ENCODE measurements at places on chromosomes 2 and 18.
A peak's percentile ranks its signal among the peaks of the same experiment; 100 is the strongest.

DNA sequence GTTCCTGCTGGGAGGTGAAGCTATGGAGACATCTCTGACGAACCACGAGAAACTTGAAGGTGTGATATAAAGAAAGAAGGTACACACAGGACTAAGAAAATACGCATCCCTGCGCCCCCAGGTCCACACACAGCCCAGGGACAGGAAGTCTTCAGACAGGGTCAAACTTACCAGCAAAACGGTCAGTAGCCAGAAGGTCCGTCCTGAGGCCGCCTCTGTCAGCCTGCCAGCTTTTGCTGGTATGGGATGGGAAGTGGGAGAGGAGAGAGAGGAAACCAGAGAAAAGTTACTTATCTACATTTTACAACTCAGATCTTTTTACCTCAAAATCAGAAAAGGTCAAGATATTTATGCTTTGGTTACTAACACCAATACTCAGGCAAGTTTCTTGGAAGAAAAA lies 47.2 kb downstream of the HDLBP start:
- DNase-seq = no peak

GRCh38 chr2:51976623-51977022 lies 944.7 kb upstream of the NRXN1 start:
- DNase-seq = no peak

DNA sequence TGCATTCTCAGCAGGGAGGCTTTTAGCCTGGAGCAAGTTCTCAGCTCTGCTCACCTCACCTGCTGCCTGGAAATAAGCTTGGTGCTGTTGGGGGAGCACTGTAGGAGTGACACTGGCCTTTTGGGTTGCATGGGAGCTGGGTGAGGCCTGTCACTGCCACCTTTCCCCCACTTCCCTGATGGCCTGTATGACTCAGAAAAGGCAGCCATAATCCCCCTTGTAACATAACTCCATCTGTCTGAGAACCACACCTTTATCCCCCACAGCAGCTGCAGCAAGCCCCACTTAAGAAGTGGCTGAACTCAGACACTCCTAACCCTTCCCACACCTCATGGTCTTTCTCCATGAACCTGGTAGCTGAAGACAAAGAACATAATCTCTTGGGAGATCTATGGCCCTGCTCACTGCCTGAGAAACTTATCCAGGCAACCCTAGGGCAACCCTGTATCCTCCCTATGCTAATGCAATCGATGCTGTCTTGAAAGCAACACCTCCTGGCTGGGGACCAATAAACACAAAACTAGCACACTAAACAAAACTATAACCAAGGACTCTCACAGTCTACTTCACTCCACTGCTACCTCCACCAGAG lies 258.9 kb upstream of the OSR1 start:
- DNase-seq = peak; percentile 57

GRCh38 chr2:134679294-134679693 lies 39.5 kb downstream of the TMEM163 start:
- no peak for DNase-seq

DNA sequence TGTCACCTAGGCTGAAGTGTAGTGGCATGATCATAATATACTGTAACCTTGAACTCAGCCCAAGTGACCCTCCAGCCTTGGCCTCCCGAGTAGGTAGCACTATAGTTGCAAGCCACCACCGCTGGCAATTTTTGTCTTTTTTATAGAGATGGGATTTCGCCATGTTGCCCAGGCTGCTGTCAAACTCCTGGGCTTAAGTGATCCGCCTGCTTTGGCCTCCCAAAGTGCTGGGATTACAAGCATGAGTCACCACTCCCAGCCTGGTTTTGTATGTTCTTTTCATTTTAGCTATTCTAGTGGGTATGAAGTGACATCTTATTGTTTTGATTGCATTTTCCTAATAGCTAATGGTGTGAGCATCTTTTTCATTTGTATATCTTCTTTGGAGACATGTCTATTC lies 11.3 kb upstream of the EXOC6B start:
- no peak for DNase-seq

DNA sequence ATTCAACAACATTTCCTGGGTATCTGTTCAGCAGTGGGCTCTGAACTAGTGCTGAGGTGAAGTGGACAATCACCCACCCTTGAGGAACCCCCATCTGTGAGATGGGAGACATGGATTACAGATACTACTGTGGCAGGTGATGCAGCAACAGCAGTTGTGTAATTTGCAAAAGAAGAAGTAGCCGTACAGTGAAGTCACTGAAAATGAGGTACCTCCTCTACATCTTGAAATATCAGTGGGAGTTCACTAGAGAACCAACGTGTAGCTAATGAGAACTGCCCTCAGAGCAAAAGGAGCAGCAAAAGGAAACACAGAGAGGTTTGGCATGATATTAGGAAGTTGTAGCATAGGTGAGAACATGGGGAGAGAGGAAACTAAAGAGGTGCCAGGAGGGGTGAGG lies 41.3 kb downstream of the VSNL1 start:
- DNase-seq = no peak

DNA sequence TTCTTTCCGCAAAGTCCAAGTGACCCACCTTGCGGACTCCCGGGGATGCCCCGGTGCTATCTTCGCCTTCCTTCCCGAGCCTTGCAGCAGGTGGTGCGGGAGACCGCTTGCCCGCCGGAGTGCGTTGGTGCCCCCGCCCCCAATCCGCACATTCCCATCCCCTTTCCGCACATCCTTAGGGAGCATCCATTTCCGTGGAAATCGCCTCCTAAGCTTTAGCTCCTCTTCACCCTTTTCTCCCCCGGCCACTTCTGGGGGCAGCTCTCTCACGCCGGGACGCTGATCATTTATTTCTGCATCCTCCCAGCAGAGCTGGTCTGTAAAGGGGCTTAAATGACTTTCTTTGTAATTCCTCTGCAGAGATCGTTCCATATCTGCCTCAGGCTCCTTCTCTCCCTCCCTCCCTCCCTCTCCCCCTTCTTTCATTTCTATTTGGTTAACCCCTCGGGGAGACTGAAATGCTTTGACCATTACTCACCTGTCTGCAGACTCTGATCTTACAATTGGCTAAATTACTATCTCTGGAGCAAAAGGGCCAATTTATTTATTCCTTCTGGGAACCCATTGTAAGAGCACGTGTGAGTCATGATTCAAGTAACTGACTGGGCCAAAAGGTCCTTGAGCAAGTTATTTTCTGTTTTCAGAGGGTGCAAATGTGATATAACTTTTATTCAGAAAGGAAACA lies 1.3 kb upstream of the LYPD1 start:
- DNase-seq = peak; percentile 75

- no peak for DNase-seq
These were observed 133.3 kb upstream of the SERTAD2 start for GRCh38 chr2:64787019-64787365.

All from retinal pigment epithelial cell (primary cell).